Activated CD4-positive, alpha-beta T cell treated with anti-CD3 and anti-CD28 coated beads, Interleukin-2, amount 10 ng/mL, durations not matched to agents 24 days and 14 days (primary cell): ENCODE measurements at places on chromosomes 7 and 10. TPM values are rescaled to one million over a fixed set of nuclear protein-coding genes. Genes with fewer than 3 reads are reported as not detected.

ELN gene
- not detected in 2 replicates for total RNA-seq

DNA sequence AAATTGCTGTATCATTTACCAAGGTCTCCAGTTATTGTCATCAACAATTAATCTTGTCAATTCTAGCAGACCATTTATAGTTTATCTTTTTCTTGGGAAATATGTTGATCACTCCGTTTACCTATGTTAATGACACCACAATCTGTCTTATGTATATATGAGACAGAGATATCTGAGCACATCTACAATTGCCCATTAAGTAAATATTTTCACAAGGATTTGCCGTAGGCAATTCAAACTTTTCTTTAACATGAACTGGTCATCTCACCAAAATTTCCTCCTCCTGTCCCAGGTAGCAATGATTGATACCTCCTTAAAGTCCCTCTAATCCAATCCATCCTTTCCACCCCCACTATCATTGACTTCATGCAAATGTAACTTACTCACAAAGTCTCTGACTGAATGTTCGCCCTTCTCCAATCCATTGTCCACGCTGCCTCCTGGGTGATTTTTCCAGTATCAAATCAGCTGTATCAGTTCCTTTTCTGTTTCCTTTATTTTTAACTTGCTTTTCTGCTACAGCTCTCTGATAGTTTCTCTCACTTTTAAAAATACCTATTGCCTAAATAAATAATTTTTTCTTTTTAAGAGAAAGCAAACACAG is 138.3 kb downstream of the GNAT3 start:
- no peak for DNase-seq

DNA sequence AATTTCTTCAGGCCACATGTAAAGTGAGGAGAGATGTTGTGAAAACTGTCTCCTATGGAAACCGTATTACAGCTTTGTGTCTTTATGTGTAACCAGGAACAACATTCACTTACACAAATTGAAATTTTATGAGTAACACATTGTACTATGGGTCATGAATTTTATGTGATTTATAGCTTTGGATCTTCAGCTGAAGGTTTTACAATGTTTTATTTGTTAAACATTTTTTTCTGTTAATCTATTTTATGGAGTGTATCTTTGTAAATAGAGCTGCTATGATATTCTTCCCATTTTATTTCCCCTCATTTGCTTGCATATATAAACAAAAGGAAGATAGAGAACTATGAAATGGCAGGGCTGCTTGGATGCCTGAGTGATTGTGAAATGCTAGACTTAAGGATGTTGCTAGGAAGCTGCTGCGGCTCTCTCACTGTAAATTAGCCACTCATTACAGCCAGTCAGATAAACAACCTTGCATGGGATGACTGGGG is 104.5 kb upstream of the PCLO start:
- no peak for DNase-seq

CCDC136 gene
- 9.2 and 10.6 TPM in 2 replicates for total RNA-seq

- no peak for DNase-seq
Measured at GRCh38 chr7:50775836-50776235, 6.9 kb downstream of the GRB10 start.

DNA sequence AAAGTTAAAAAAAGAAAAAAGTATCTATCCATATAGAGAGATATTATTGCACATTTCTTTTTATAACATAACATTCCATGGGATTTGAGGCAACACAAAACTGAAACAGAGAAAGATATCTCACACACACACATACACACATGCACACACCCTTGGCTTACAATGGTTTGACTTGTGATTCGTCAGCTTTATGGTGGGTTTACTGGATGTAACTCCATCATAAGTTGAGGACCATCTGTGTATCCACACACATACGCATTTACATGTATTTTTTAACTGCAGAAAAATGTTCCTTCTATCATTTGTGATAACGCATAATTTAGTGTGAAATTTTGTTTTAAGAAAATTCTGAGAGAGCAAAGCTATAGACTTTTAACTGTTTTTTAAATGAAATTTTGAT is 74.2 kb upstream of the CDCA7L start:
- no peak for DNase-seq

- no peak for DNase-seq
Measured at GRCh38 chr7:23072048-23072447, 33.5 kb upstream of the KLHL7 start.

- DNase-seq, result no peak
Measured at GRCh38 chr10:116286626-116287200, 13.7 kb upstream of the GFRA1 start.

CYP3A4 gene
- total RNA-seq, result not detected in 2 replicates

KIF11 gene
- 39.0 and 39.9 TPM in 2 replicates for total RNA-seq

NEUROD6 gene
- not detected in 2 replicates for total RNA-seq

PPP1R9A gene
- not detected in 2 replicates for total RNA-seq

DNA sequence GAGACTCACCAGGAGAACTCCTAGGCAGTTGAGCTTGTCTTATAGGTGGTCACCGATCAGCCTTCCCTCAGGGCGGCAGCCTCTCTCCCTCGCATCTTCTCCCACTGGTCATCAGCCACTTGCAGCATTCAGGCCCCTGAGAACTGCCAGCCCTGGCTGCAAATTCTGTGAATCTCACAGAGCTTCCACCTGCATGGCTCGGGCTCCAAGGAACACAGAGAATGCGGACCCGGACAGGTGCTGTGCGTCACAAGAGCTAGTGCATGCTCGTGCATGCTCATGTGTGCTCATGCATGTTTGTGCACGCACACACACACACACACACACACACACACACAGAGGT is 176.9 kb downstream of the ARHGAP12 start:
- DNase-seq, result no peak

GRCh38 chr7:93374345-93374940 is 142.3 kb downstream of the VPS50 start:
- no peak for DNase-seq

APBB1IP gene
- 40.0 and 41.3 TPM in 2 replicates for total RNA-seq

DNA sequence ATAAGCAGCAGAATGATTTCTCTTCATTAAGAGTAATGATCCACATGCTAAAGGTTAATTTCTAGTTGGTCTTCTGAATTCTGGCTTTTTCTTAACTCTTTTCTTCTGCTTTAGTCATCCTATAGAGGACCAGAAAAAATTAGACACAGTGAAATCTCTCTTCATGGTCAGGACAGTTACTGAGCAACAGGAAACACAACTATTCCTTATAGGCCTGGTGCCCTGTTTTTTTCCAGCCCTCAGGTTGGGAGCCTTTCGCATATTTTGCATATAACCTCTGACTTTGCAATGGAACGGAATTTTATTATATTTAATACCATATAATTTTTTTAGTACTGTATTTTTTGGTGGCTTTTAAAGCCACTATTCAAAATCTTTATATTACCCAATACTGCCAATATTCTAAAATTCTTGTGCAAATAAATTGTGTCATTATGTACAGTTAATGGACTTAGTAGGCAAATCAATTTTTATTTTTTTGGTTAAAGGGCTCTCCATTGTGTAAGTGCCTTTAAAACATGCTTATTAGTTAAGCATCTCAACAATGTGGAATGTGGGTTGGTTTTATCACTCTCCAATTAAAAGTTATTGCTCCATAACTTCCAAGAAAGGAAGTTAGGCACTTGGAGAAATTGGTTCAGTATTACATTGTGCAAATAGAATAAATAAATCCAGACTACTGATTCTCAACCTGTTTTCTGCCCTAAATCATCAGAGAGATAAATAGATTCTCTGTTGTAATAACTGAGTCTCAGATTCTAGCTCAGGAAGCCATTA is 22.5 kb downstream of the ARL4A start:
- DNase-seq, result no peak

DNA sequence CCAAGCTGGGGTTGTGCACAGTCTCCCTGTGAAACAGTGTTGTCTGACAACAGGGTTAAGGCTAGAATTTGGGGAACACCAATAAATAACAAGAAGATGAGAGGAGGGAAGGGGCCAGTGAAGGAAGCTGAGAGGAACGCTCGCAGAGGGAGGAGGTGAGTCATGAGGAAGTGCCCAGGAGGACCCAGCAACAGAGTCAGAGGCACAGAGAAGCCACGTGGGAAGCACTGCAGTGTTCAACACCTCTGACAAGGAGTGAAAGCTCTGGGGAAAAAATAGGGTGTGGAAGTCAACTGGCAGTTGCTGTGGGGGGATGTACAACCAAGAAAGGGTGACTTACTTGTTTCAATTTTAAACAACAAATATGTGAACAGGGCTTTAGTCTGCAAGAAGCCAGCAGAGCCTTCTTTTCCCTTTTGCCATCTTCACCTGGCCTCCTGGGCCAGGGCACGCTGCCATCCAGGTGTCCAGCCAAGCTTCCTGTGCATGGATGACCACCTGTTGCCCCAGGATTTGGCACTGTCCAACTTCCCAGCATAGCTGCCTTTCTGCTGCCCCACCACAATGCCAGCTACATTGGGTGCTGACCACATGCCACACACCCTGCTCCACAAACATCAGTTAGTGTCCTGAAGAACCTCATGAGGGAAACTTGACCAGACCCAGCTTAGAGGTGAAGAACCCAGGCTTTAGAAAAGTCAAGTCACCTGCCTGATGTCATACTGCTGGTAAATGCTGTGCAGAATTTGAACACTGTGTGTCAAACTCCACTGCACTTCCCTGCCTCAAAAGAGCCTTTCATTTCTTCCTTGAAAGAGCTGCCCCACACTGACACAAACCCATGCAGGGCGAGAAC is 69.6 kb downstream of the ATXN7L1 start:
- DNase-seq, result peak; percentile 88

FAM25C gene
- total RNA-seq, result not detected in 2 replicates

GRCh38 chr10:77012812-77013500 is 624.7 kb downstream of the KCNMA1 start:
- no peak for DNase-seq

GRCh38 chr7:91425149-91425548 is 160.9 kb downstream of the FZD1 start:
- DNase-seq, result no peak

DNA sequence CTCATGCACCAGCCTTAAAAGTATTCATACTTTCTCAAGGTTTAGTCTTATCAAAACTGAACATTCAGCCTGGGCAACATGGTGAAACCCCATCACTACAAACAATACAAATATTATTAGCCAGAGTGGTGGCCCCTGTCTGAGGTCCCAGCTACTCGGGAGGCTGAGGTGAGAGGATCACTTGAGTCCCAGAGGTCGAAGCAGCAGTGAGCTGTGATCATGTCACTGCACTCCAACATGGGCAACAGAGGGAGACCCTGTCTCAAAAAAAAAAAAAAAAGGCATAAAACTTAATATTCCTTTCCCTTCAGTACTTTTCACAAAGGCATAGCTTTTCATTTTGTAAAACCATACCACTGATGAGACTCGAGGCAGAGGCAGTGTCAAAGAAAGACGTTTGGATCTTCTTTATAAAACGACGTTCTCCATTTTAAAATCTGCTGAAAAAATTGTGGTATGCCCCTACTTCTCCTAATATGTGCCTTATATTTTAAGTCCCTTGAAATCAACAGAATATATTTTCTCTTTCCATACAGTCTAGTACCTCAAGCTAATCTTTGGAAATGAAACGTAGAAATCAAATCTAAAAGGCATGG is 1.9 kb downstream of the NSUN6 start:
- peak; percentile 55 for DNase-seq

DNA sequence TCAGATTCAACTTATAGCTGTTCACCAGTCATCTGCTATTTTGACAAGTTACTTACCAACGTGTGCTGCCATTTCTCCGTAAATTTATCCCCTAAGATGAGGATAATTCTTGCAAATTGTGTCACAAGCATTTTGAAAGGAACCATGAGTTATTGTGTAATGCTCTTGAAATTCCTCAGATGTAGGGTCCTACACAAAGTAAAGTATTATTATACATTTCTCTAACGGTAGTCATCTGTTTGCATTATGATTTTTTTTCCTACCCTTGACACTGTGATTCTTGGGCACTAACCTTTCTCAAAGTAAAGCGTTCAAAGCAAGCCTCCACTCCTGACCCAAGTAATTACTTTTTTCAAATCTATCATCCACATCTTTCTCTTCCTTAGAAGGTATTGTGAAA is 8.1 kb downstream of the HERC4 start:
- DNase-seq, result no peak

EIF3B gene
- 284 TPM in 2 replicates for total RNA-seq

DNA sequence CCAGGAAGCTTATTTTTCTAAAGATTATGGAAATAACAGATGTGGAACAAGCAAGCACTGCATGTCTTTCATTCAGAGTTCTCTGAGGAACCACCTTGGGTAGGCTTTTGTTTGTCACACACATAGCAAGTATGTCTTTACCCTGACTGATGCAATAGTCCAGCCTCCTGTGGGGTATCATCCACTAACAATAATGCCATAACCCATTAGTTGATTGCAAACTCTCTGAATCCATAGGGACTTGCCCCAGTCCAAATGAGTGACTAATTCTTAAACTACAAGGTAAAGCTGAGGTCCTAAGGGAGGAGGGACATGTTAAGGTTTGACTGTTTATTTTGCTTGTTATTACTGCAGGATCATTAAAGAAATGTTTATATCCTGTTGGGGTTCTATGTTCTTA is 151.4 kb upstream of the PRPS1L1 start:
- no peak for DNase-seq

- DNase-seq, result no peak
Measured at GRCh38 chr10:132788180-132788830, 2.4 kb upstream of the NKX6-2 start.

DNA sequence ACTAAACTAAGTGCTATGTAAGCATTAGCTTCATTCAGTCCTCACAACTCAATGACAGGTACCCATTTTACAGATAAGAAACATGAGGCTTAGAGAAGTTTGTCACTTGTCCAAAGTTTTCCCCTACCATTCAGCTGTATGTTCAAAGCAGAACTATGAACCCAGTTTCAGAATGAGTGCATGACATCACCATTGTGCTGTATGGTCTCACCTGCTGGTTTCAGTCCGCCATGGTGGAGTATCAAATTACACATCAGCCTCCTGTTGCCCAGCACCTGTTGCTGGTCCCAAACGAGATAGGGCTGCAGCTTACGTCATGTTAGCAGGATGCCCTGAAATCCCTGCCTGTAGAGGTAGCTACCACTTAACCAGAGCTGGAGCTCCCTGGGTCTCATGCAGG is 95.0 kb downstream of the DYNC1I1 start:
- DNase-seq, result no peak

GRCh38 chr7:26538216-26538615 is 246.6 kb downstream of the SNX10 start:
- no peak for DNase-seq

ACHE gene
- total RNA-seq, result not detected in 2 replicates

DNA sequence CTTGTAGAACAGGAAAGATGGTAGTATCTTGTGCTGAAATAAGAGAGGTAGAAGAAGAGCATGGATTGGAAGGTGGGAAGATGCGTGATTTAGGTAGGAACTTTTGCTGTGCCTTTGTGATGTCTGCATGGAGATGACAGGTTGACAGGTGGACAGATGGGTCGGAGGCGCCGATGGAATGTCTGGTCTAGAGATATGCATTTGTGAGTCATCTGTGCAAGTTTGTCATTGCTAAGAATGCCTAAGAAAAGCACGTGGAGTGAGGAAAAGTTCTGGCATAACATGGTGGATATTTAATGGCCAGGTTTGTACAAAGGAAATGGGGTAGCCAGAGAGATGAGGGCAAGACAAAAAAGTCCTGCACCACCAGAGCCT is 76.0 kb upstream of the ARMC3 start:
- no peak for DNase-seq

DNA sequence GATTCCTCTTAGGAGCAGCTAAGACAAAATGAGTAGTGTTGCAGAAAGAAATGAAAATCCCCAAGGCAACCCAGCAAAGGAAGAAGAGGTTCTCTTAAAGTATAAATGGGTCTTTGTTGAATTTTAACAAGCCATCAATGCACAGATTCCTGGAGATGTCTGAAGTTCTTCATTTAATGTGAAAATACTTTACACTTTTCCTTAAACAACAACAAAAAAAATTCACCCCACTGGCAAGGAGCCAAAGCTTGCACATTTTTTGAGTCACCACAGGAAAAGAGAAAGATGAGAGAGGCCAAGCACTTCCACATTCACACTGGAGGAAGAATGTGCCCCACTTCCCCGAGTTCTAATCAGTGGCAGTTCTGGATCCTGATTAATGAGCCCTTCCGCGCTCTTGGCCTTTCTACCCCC is 286.4 kb upstream of the MEOX2 start:
- DNase-seq, result no peak
